ENCODE measurements at places on chromosomes 12 and 14. TPM values are rescaled to one million over a fixed set of nuclear protein-coding genes. Genes with fewer than 3 reads are reported as not detected.

MMP17 gene
- total RNA-seq: 1.7 TPM

PTPRO gene
- total RNA-seq: 3.7 TPM

GPR68 gene
- 4.7 TPM for total RNA-seq

LRFN5 gene
- total RNA-seq: 3.5 TPM

HPD gene
- total RNA-seq: not detected

GPRC5A gene
- 28.7 TPM for total RNA-seq

KCNJ8 gene
- 0.27 TPM for total RNA-seq

APOLD1 gene
- total RNA-seq: 1.4 TPM

IAPP gene
- total RNA-seq: not detected

WNT1 gene
- not detected for total RNA-seq

DNA sequence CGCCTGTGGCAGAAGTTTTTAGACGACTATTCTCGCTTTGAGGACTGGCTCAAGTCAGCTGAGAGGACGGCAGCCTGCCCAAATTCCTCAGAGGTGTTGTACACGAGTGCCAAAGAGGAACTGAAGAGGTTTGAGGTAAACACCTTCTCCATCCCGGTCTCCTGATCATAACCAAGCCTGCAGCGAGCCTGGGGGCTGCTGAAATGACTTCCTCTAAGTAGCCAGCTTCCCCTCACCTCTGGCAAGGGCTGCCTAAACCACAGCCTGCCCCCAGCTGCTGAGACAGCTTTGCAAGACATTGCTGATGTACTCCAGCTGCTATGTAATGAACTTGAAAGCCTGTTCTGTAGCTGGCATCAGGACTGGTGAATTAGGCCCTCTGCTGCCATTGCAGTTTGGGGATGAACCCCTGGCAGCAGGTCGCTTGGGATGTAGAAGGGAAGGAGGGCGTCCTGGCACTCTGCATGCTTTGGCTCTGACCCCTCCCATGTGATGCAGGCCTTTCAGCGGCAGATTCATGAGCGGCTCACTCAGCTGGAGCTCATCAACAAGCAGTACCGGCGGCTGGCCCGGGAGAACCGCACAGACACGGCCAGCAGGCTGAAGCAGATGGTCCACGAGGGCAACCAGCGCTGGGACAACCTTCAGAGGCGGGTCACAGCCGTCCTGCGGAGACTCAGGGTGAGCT is 84.6 kb downstream of the ESR2 start:
- DNase-seq: no peak

DNA sequence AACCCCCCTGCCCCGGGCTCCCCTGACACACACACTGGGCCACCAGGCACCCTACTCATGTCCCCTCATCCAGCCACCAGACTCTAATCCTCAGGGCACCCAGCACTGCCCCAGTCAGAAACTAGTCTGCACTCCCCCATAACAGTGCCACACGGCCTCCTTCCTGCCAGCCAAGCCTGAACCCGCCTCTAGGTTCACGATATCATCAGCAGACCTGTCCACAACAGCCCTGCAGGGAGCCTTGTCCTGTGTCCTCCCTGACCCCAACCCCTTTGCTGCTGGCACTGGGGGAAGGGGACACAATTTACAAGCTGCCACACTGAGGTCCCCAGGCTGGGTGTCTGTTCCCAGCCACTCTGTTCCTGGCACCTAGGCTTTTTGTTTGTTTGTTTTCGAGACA is 33.6 kb downstream of the LTBP2 start:
- no peak for DNase-seq

- DNase-seq: no peak
Measured at GRCh38 chr12:118098911-118099671, 4.7 kb downstream of the VSIG10 start.

GRCh38 chr14:24908592-24909236 is 141.2 kb downstream of the STXBP6 start:
- DNase-seq: no peak

GRCh38 chr14:99596071-99596627 is 7.9 kb downstream of the CCDC85C start:
- DNase-seq: no peak

GRCh38 chr12:25301798-25302197 is 51.1 kb upstream of the KRAS start:
- no peak for DNase-seq

DNA sequence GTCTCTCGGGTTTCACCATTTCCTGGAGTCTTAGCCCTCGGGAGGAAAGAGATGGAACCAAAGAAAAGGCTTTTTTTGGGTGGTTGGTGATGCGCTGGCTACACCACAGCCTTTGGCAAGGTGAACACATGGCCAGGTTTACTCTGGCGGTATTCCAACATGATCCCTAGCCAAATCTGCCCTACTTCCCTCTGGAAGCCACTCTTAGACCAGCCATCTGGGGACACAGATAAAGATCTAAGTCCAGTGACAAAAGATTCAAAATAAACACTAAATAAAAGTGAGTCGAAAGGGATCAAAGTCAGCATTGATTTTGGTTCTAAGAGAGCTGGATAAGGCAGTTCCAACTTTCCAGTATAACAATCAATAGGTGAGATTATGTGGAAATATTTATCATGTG is 694.5 kb downstream of the VRK1 start:
- DNase-seq: no peak

DNA sequence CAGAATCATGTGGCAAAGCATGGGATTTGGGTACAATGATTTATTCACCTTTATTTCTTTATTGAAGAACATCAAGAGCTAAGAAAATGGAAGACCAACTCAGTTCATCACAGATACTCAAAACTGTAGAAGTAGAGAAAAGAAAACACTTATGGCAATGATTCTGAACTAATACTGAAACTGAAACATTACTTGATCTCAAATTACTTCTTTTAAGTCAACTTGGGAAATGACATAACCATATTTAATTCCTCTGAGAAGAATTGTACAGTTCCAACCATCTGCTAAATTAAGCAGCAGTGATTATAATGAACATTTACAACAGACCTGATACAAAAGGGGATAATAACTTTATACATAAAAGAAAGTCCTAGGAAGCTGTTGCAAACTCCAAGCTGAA is 466.5 kb downstream of the TMTC2 start:
- no peak for DNase-seq

DNA sequence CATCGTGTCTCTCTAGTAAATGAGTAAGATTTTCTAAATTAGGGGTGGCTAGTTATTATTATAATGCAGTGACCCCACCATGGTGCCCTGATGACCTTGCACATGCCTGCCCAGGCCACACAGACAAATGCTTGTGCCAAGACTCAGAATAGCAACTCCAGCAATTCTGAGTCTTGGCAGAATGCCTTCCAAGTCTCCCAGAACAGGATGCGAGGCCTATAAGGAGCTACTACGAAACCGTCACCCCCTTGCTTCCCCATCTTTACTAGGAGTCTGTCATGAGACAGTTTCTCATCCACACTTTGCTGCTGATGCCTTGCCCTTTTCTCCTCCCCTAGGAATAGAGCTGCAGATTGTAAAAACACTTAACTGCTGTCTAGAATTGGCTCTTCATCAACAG is 559.9 kb downstream of the TRHDE start:
- DNase-seq: no peak

GRCh38 chr14:102335163-102335562 is 15.6 kb downstream of the ZNF839 start:
- no peak for DNase-seq

GRCh38 chr12:68269779-68270178 is 16.4 kb upstream of the IL22 start:
- DNase-seq: no peak

- DNase-seq: no peak
Measured at GRCh38 chr12:110995016-110995415, 74.6 kb upstream of the MYL2 start.

DNA sequence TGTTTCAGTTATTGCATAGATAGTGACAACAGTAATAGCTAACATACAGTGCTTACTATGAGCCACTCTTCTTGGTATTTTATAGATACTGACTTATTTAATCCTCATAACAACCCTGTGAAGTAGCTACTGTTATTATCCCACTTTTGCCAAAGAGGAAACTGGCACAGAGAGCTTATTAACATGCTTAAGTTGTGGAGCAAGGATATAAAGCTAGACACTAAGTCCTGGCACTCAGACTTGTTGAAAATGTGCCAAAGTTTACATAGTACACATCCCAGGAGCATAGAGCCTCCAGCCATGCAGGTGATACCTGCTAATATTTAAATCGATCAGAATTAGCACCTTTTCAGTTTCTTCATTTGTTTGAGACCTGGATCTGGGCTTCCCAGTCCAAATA is 41.8 kb downstream of the VEZT start:
- no peak for DNase-seq

DNA sequence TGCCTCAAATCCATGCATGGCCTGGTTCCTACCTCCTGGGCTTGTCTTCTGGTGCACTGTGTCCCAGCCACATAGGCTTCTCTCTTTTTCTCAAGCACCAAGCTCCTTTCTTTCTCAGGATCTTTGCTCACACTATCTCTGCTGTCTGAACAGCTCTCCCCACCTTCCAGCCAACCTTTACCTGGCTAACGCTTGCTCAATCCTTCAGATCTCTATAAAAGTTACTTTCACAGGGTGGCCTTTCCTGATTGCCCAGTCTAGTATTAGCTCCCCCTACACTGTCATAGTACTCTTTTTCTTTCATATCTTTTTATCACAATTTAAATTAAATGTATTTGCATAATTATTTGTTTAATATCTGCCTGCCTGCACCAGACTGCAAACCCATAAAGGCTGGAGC is 3.8 kb downstream of the PARP11 start:
- no peak for DNase-seq

DNA sequence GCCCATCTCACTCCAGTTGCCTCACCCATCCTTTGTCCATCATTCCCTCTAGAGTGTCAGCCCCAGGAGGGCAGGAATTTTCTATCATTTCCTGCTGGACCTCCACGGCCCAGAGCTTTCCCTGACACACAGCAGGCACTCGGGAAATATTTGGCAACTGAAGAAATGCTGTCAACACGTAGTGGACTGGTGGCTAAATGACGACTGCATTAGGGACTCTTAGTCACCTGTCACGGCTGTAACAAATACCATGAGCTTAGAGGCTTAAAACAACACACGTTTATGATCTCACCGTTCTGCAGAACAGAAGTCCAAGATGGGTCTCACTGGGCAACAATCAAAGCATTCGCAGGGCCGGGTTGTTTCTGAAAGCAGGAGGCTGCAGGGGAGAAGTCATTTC is 91.3 kb downstream of the PHETA1 start:
- DNase-seq: no peak

- DNase-seq: no peak
Measured at GRCh38 chr12:90999966-91000365, 4.8 kb downstream of the EPYC start.

GRCh38 chr12:17971850-17972249 is 118.1 kb downstream of the RERGL start:
- DNase-seq: no peak

DNA sequence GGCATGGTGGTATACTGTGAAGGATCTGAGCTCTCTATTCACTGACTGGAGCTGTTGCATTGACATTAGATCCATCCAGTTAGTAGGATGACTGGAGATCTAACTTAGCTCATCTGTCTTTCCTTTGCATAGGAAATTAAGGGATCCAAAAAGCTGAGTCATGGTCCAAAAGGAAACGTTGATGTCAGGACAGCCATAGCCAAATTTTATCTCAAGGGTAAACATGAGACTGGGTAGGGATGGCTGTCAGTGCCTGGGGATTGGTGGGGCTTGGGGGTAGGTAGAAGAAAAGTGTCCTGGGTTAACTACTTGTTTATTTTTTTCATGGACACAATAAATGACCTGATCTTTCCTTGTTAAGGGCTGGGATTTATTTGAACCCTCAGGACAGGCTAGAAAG is 4.6 kb downstream of the FAM177A1 start:
- DNase-seq: no peak

- no peak for DNase-seq
Measured at GRCh38 chr12:132484183-132484890, 5.6 kb upstream of the FBRSL1 start.

DNA sequence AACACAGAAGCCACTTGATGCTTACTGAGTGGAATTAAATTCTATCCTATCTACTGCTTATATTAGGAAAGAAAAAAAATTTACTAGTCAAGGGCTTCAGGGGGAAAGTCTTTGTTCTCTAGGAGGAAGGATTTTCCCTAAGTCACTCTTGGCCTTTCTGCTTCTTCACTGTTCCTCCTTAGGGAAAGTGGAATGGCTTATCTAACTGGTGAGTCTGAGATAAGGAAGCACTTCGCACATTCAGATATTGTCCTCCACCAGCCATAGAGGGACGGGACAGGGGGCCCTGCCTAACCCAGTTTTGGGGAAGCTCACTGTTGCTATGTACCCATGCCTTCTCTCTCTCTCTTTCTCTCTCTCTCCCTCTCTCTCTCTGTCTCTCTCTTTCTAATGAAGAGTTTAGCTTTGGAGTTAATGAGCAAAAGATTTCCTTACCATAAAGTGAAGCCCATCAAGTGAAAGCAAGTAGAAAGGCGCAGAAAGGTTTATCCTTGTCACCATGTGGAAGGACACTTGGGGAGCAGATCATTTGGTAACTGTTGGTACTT is 450.6 kb downstream of the ZFP36L1 start:
- DNase-seq: no peak

DNA sequence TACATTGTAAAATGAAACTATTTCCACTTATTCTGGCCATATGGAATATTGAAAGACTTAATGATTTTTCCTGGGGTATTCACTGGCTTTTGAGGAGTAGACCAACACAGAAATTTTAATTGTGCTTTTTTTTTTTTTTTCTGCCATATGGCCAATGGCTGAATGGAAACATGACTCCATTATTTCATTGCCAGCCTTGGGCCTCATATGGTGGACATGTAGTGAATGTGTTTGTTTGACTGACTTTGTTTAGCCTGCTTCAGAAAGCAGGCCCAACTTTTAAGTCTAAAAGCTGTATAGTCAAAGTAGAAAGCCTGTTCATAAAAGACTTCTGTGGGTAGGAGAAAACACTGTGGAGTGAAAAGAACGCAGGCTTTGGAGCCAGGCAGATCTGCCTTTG is 2.4 kb downstream of the GNG2 start:
- no peak for DNase-seq

DNA sequence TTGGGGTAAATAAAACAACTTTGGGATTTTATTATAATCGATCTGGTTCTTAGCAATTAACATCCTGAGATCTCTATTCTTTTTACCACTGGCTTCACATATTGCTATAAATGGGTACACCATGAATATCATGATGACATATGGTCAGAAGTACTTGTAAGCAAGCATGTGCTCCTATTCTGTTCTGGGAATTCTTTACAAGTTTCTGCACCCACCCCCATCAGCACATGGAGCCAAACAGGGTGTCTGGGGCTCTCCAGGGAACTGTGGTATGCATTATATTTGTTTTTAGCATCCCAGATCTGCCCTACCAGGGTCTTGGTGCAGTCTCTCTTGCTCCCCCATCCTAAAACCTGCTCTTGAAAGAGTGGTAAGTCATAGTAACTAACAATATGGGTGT is 31.3 kb downstream of the DMAC2L start:
- DNase-seq: no peak

- DNase-seq: no peak
Measured at GRCh38 chr12:114729731-114730130, 45.8 kb upstream of the TBX3 start.

DNA sequence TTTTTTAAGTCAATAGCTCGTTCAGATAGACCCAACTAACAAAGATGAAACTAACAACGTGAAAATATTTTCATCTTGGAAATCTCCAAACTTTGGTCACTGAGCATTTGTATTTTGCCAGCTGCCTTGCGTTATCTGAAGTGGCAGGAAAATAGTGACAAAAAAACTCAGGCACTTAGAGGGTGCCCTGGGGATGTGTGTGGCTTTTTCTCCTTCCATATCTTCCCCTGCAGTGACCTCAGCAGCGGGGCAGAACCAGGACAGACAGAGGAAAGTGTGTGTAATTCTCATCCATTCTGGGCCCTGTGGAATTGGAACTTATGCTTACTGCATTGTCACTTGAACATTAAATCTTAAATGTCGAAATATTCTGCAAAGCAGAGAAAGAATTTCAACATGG is 152.0 kb downstream of the BCAT1 start:
- DNase-seq: no peak
